CD4-positive, alpha-beta T cell treated with Interleukin-21 for 1 hour (primary cell): ENCODE measurements at places on chromosomes 13 and 19.

GRCh38 chr19:37564624-37565369 lies 29.8 kb downstream of the ZNF571 start:
- DNase-seq = no peak

DNA sequence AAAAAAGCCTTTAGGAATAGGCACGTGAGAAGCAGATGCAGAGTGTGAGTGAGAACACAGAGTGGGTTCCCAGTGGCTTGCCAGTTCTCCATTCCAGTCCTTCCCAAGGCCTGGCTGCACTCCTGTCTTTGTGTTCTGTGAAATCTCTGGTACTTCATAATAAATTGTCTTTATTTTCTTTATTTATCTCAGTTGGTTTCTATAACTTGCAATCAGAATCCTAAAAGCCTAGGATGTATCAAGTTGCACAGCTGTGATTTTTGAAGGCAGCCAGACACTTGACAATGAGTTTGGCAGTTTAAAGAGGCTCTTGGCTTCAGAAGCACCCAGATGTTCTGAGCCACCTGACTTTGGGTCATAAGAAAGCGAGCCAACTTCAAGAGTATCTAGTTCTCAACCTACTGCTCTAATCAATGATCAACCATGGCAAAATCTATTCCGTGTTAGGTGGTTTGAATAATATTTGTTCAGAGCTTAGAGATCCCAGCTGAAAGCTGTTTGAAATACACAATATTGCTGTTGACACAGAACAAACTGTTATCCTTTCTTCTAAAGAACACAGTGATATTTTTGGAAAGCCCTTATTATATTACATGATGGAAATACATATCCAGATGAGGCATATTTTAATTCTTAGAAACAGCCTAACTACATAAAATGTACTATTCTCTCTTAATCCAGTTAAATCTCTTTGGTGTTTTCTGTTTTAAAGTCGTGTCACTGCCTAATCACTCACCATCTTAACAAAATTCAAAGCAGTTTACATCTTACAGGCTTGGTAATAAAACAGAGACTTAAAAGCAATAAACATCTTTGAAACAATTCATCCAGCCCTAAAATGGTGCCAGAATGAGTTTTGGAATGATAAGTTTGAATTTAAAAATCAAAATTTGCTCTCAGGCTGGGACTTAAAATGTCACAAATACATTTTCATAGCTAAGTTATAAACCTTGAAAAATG lies 483.0 kb upstream of the NBEA start:
- no peak for DNase-seq

- DNase-seq = peak; percentile 73
These were observed 4.7 kb downstream of the LSM4 start for GRCh38 chr19:18317961-18318800.

GRCh38 chr19:1856698-1857603 lies 6.4 kb downstream of the KLF16 start:
- DNase-seq = peak; percentile 46

DNA sequence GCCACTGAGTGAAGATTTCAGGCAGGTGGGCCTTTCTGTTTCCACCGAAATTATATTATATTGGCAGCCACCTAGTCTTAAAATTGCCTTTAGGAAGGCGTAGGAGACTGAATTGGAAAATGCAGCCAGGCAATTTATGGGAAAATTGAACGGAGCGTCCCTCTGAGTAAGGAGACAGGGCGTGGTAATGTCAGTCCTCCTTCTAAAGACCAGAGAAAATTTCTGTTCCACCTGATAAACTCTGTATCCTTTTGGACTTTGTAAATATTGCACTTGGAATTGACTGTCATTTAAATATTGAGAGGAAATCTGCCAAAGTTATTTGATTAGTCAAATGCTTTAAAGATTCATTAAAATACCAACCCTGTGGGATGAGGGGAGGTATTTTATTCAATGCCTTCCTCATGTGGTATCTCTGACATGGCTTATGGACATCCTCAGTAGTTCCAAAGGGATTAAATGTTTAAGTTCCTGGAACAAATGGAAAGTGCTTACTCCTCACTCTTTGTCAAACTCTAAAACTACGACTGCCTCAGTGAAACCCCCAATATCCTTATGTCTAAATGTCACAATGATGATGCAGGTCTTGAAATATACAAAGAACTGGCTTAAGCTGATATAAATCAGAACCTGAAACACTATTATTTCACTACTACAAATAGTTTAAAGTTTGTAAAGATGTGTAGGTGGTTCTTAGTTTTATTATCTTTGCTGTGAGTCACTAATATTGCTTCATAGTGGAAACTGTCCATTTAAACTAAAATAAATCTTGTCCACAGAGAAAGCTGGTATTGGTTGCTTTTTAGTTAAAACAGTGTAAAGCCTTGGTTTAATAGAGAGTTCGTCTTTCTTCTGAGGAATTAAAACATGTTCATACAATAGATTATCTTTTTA lies 203.2 kb downstream of the FGF14 start:
- no peak for DNase-seq

DNA sequence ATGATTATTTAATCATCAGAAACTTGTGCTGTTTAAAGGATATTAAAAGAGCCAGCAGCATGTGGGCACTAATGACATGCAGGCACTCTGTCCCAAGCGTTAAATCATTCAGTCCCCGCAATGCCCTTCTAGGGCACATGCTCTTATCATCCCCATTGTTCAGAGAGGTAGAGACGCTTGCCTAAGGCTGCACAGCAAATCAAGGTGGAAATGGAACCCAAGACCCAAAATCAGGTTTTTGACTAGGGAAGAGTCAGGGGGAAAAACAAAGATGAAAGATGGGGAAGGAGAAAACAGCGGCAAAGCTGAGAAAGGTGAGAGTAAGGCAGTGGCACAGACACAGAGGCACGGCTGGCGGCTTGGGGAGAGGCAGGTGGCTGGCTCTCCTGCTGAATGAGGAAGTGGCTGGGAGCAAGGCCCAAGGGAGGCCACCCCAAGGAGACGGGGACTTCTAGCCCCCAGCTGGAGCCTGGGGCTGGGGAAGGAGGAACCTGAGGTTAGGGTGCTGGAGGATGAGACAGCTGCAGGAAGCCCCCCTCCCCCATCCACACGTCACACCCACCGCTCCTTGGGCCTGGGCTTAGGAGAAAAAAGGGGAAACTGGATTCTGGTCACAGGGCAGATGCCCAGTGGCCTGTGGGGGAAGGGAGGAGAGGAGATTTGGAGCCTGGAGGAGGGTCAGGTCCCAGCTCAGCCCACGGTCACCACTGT lies 1.0 kb upstream of the TYROBP start:
- peak; percentile 48 for DNase-seq

DNA sequence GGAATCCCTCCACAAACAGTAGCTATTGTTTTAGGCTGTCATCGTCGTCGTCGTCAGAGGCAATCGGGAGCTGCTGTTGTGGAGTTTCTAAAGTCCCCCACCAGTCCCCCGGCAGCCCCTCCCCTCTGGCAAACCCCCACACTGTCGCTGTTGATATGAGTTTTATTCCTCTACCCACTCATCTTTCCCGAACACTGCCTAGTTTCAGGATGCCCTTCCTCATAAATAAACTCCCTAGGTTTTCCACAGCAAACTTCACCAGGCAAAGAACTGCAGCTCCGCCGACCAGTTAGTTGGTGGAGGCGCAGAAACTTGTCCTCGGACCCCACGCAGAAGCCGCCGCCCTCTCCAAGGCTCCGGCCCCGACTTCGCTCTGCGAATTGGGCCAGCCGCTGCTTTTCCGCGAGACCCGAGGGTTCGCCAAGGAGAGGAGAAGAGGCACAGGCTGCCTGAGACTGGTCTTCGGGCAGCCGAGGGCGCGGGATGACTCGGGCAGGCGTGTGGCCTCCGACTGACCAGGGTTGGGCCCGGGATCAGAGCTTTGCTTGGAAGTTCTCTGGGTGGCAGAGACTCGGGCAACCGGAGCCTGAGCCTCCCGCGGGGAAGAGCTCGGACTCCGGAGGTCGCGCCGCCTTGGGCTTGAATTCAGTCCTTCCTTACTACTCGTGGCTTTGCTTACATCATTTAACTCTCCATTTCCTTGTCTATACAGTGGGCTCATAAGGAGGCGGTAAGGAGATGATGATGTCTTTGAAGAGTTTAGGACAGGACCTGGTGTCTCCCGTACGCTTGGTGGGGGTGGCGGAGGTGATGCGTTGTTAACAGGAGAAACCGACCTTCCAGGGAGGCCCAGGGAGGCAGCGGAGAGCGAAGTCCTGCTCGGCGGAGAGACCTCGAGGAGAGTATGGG lies 7.9 kb downstream of the PDX1 start:
- no peak for DNase-seq

DNA sequence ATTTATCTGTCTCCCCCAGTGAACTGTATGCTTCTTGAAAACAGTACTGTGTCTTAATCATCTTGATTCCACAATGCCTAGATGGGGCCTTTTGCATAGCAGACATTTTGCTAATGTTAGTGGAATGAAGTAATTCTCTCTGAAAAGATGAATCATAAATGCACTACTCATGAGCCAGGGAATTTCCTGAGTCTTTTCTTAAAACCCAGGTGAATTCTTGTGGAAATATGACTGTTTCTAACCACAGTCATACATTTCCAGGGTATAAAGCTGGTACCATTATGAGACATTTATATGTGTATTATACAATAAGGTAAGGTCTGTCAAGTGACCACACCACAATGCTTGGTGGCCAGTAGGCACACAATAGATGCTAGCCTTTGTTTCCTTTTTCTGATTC lies 5.5 kb upstream of the KCTD4 start:
- no peak for DNase-seq

DNA sequence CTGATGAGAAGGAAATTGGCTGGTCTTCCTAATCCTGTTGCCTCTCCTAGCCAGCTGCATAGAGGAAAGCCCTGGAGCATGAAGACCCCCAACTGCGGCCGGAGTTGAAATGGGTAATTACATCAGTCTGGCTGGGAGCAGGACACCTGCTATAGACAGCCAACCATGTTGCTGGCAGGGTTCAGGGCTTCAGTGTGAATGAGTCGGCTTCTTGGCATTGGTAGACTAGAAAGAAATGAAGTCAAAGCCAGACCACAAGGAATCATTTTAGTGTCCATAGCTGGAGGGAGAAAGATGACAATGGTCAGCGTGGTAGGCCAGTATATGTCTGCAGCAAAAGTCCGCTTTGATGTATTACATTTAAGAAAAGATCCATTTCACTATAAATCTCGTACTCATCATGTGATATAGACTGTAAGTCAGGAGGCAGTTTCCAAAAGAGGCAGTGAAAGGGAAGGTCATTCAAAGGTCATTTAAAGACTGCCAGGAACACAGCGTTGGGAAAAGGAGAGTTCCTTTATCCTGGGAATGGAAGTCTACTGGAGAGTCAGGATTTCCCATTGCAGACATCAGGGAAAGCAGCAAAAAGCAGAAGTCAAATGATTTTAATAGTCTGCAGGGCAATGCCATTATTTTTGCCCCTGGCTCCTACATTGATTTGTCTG lies 262.7 kb downstream of the DNAJC15 start:
- DNase-seq = no peak

- no peak for DNase-seq
These were observed 21.7 kb downstream of the CNFN start for GRCh38 chr19:42368360-42368759.
